ENCODE measurements at places on chromosomes 5 and 9. TPM values are rescaled to one million over a fixed set of nuclear protein-coding genes. Genes with fewer than 3 reads are reported as not detected.

Gene PRR16
- 0.25 TPM for total RNA-seq

Gene DDX46
- total RNA-seq, result 53.3 TPM

Gene TTC23L
- total RNA-seq, result 1.2 TPM

Gene LCN1
- not detected for total RNA-seq

Gene AK8
- total RNA-seq, result 0.44 TPM

Gene ANKRD34B
- not detected for total RNA-seq

Gene SLC35A4
- 50.7 TPM for total RNA-seq

Gene ROR2
- total RNA-seq, result 51.1 TPM

Gene BDP1
- 37.0 TPM for total RNA-seq

Gene ZFP2
- 2.2 TPM for total RNA-seq

Gene SLC25A2
- 1.9 TPM for total RNA-seq

- no peak for DNase-seq
Measured at GRCh38 chr5:13919087-13919486, 25.4 kb downstream of the DNAH5 start.

- DNase-seq, result no peak
Measured at GRCh38 chr9:72476617-72477437, 44.6 kb upstream of the TMC1 start.

- DNase-seq, result peak; percentile 39
Measured at GRCh38 chr9:129172816-129173215, 5.2 kb downstream of the IER5L start.

DNA sequence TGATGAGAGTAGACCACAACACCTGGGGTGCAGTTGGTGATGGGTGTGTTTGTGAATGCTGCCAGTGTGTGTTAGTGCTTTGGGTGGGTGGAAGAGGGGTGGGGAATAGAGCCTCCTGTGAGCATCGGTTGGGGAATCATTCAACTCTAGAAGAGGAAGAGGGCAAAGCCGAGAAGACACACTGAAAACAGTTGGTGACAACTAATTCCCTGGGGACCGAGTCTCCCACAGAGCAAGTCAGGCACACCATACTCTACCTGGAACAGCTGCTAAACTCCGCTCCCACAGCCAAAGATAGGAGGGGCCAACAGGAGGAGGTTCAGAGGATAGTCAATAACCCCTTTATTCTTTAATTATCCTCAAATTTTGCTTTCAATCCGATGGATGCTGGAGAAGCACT, 1.6 kb upstream of the ARHGEF39 start:
- no peak for DNase-seq

- DNase-seq, result no peak
Measured at GRCh38 chr5:159730285-159730684, 186.0 kb upstream of the ADRA1B start.

DNA sequence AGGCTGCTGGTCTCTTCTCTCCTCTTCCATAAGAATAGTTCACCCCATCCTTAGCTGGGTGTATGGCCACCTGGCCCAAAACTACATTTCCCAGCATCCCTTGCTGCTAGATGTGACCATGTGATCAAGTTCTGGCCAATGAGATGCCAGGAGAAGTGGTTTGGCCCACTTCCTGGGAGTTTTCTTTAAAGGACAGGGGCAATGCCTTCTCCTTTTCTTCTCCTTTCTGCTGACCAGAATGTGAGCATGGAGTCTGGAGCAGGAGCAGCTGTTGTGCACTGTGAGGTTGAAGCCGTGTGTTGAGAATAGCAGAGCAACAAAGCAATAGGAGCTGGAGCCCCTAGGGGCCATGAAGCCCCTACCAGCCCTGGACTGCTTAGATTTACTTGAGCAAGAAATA, 36.8 kb downstream of the C9orf50 start:
- DNase-seq, result peak; percentile 52

DNA sequence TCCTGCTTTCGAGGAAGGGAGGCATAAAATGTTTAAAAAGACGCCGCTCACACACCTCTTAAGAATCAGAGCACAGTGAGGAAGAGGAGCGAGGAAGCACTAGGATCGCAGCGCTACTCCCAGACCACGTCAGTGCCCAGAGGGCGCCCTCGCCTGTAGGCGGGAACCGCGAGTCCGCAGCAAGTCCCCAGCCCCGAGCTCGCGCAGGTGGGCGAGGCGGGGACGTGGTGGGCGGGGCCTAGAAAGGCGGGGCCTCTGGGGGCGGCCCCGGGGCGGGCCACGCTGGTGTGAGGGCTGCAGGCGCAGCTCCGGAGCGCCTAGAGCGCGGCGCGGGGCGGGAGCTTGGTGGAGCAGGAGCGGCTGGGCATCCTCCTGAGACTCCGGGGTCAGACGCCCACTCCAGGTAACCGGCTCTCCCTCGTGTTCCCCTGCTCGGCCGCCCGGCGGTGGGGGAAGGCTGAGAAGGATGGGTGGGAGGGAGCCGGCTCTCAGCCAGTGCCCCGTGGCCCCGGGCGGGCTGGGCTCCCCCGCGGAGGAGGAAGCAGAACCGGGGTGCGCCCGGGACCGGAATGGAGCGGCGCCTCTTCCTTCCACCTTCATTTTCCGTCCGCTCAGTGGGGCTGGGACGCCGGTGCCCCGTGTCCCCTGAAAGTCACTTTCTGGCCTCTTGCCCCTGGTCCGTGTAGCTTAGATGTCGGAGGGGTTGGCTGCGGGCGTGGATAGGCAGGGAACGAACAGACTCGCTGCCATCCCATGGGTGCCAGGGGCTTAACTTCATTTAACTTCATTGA, at the start of gene GCNT1:
TSS of gene GCNT1 (plus strand) at position 280 of the 791 bp plus-strand sequence. CDS start 43,200 bp downstream, outside the sequence.
- DNase-seq, result peak; percentile 81

DNA sequence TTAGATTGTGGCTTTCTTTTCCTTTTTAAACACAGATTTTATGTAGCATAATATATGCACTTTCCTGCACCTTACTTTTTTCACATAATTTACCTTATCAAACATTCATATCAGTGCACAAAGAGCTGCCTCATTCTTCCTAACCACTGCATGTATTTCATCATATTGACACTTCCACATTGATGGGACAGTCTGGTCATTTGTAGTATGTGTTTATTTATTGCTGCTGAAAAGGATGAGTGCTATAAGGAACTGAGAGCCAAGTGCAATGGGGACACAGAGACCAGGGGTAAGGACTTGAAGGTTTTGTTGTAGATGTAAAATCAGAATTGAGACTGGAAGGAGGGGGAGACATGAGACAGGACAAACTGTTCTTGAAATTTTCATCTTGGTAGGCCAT, 193.8 kb downstream of the SMARCA2 start:
- no peak for DNase-seq

DNA sequence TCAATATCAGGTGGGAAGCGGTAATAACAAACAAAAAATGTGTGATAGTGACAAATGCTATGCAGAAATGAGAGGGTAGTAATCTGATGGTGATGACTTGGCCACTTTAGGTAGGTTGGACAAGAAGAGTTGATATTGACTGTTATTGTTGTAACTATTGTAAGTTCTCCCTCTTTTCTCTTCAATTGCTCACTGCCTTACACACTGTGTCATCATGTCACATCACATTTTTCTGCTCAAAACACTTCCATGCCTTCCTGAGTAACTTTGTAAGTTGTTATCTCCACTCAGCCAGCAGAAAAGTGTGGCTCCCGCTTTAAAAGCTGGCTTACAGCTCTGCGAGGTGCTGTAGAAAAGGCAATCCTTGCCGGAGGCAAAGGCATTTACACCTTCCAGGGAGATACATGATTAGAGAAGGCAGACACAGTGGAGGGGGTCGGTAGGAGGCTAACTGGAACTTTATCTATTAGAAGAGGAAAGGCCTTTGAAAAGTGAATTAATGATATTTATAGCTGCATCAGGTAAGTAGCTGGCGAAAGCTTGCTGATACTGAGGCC, 85.2 kb upstream of the CLINT1 start:
- no peak for DNase-seq

GRCh38 chr5:11518676-11519075, 385.6 kb downstream of the CTNND2 start:
- no peak for DNase-seq

DNA sequence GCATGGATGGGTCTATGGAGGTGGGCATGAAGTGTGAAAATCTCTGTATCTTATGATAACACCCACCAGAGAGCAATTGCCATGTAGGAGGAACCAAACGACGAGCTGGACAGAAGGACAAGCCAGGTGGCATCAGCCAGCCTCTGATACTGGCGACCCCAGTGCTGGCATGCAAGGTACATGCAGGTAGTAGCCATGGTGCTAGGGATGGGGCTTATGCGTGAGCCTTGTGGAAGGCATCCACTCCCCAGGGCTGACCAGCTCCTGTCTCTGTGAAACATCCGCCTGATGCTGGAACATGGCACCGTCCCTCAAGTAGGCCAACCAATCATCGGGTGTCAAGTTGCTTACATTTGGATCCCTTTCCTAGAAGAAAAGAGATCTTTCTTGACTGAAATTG, 412.9 kb downstream of the GADD45G start:
- no peak for DNase-seq

GRCh38 chr5:82593481-82593880, 315.3 kb upstream of the RPS23 start:
- no peak for DNase-seq

GRCh38 chr9:117448066-117448465, 33.2 kb upstream of the ASTN2 start:
- no peak for DNase-seq

GRCh38 chr9:124551472-124552272, 44.5 kb upstream of the NR5A1 start:
- peak; percentile 77 for DNase-seq

GRCh38 chr9:109274884-109275730, 45.8 kb downstream of the EPB41L4B start:
- DNase-seq, result no peak

All from glutamatergic neuron (in vitro differentiated cells).